ENCODE measurements at places on chromosomes 11 and 22. TPM values are rescaled to one million over a fixed set of nuclear protein-coding genes. Genes with fewer than 3 reads are reported as not detected.

DNA sequence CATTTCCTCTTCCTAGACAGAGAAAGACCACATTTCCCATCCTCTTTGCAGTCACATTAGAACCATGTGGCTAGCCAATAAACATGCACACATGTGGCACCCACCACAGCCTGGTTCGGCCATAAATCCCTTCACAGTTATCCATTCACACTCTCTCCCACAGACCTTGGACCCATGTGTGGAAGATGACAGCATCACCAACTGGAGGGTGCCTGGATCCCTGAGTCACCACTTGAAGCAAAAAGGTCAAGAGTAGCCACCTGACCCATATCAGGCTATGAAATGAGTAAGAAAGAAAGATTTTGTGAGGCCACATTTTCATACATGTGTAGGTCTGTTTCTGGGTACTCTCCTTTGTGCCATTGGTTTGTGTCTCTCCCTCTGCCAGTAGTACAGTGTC, 9.0 kb upstream of the TMEM121B start:
- no peak for DNase-seq

DNA sequence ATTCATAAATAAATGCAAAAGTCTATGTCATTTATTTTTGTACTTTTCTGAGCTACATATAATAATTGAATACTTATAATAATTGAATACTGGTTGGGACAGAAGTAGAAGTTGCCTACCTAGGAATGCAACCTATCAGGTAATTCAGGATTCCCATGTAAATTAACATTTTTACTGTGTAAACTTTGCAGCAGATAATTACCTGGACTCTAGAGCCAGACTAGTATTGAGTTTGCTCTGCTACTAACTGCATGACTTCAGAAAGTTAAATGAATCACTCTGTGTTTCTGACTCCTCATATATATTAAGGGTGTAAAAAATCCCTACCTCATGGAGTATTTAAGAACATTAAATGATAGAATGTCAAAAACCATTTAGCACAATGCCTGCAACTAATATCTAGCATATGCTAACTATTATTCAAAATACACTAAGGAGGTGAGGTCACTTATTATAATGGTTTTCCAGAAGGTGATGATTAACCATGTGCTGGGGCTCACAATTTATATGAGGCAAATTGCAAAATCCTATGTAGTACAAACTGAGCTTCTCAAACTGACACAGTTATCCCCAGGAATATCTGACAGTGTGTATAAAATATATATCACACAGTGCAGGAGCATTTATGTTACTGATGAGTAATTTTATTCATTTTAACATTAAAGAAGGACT, 138.1 kb upstream of the ANO3 start:
- no peak for DNase-seq

DNA sequence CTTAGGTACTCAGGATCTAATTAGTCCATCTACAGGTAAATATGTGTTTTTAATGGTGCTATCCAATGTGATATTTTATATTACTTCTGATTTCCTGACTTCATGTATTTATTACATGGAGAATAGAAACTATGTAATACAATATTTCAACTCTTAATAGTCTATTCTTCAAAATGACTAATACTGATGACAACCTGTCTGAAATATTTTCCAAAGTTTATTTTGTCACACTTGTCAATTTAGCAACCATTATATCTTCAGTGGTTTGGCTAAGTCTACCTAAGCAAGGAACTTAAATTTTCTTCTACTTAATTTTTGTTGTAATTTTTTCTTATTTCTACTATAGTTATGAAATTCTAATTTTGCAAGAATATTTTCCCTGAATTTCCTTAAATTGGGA, 55.0 kb upstream of the CNTN5 start:
- DNase-seq: no peak

GRCh38 chr22:38951734-38952133, 5.7 kb upstream of the APOBEC3A start:
- DNase-seq: no peak

DNA sequence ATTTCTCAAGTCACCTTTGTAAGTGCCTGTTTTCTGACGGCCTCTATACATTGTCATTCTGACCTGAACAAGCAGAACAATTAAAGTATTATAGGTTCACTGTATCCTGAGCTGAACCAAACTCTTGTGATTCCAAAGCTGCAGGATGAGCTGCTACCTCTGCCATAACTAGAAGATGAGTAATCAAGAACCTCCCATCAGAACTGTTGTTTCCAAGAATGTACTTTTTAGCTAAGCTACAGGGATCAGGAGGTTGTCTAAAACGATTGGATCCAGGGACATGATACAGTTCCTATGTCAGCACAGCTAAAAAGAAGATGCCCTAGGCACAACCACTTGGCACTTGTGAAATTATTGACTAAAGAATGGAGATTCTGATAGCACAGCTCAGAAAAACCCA, 288.4 kb upstream of the CCDC90B start:
- DNase-seq: no peak

DNA sequence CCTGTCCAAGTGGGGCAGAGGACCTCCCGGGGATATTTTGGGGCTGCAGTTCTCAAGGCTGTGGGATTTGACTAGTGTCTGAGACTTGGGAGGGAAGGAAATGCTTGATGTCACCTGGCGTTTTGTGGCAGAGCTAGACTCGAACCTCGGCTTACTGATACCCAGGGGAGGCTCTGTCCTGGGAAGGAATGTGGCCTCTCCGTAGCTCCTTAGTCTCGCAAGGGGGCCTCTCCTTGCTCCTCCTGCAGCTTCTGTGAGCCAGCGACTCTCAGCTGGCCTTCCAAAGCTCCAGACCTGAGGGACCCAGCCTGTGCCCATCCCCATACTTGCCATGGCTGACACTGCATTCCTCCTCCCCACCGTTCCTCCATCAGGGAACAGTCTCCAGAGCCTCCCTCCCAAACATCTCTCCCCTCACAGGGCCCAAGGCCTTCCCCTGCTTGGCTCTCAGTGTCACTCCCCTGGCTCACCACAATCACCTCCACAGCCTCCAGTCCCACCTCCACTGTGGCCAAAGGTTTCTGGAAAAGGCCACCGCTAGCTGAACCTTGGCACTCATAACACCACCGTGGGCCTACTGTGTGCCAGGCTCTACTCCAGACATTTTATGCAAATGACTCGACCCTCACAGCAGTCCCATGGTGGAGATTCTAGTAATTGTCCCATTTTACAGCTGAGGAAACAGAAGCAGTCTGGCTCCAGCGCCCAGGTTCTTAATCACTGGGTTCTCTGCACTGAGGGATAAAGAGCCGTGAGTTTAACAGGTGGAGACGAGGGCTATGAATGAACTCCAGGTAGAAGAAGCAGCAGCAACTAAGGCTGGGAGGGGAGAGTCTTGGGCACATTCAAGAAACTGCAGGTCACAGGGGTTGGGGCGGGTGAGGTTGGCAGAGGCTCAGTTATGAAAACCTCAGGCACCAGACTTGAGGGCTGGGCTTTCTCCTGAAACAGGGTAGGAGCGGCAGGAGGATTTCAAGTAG, 12.1 kb downstream of the P2RY2 start:
- no peak for DNase-seq

DNA sequence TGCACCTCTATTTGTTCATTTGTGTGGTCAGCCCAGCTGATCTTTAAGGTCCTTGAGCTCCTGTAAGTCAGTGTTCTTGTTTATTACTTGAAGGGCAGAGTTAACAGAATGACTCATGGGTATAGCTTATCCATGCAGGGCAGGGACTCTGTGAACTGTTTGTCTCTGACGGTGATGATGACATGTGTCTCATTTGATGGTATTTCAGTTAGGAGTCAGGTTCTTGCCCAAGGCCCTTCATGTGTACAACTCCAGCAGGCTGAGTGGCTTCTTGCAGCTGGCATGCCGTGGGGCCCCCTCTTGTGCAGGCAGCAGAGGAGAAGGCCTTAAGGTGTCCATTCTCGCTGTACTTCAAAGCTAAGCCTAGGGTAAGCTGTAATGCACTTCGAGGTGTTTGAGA, 165.1 kb downstream of the DBX1 start:
- no peak for DNase-seq

DNA sequence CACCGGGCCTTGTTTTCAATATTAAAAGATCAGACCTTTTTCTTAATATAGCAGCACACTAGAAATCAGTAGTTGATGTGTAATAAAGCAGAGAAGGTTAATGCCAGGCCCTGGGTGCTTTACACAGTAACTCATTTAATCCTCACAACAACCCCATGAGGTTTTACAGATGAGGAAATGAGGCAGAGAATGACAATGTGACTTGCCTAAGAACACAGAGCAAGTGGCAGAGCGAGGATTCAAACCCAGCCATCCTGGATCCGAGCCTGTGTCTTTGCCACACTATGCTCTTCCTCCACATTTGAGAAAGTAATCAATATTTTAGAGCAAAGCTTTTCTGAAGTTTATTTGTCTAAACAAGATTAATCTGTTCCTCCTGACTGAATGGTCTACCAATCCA, 7.2 kb downstream of the JAML start:
- DNase-seq: no peak

GRCh38 chr22:37601540-37602442, 6.8 kb upstream of the GGA1 start:
- DNase-seq: no peak

- no peak for DNase-seq
These were observed 17.0 kb downstream of the DIXDC1 start for GRCh38 chr11:111954154-111954553.

DNA sequence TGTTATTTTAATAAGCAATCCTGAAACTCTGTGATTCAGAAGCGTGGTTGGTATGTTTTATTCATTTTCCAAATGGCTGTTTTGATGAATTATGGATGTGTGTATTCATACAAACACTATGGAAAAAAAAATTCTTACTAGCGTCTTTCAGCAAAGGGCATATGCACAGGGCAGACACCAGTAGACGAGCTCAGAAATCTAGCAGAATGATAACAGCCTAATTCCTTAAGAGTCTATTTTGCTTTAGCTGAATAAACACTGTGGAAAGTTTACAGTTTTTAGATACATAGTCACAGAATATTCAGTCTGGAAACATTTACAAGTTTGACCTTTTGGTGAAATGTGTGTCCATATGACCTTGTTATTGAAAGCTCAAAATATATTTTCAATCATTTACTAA, 418.8 kb upstream of the LUZP2 start:
- DNase-seq: no peak

DNA sequence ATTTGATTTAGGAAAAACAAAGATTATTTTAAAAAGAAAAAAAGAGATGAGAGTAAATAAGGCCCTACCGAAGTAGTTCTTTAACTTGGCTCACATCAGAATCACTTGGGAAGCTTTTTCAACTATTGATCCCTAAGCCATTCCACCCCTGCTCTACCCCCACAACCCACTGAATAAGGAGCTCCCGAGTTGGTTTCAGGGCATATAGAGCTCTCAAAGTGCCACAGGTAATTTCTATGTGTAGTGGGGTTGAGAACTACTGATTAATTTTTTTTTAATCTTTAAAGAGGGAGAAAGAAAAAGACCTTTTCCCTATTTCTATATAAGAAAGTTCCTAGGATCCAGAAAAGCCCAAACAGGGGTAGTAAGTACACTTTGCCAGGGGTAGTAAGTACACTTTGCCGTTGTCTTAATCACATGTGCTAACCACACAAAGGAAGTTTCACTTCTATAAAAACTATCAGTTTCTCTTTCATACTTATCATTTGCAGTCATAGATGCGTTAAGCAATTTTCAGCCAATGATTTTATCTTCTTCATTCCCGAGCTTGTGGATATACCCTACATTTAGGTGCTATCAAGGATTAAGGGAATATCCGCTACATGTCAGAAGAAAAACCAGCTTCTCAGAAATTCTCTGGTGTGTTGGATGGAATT, 108.4 kb upstream of the ZC3H12C start:
- no peak for DNase-seq

GRCh38 chr11:84465040-84465439, 1162.1 kb downstream of the DLG2 start:
- DNase-seq: no peak

GRCh38 chr11:74347381-74347780, 35.9 kb upstream of the P4HA3 start:
- DNase-seq: no peak

DNA sequence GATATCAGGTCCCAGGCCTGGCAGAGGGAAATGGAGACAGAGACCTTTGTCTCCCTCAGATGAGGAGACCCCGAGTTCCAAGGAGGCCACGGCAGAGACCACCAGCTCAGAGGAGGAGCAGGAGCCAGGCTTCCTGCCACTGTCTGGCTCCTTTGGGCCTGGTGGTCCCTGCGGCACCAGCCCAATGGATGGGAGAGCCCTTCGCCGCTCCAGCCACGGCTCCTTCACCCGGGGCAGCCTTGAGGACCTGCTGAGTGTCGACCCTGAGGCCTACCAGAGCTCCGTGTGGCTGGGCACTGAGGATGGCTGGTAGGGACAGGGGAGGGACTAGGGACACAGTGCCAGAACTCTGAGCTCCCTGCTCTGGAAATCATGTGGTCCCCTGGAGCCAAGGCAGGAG, 13.1 kb upstream of the RELT start:
- no peak for DNase-seq

The MICALL1 gene
- total RNA-seq: 15.3 TPM

The TMEM86A gene
- 6.1 TPM for total RNA-seq

The RIBC2 gene
- total RNA-seq: 0.67 TPM

The P2RY6 gene
- total RNA-seq: not detected

The RASL10A gene
- total RNA-seq: 0.44 TPM

The OR10A2 gene
- not detected for total RNA-seq

The GDPD4 gene
- not detected for total RNA-seq

The OR51E2 gene
- total RNA-seq: not detected

Measured in CD8-positive, alpha-beta T cell (primary cell).